ENCODE measurements at places on chromosomes 5 and 9.

DNA sequence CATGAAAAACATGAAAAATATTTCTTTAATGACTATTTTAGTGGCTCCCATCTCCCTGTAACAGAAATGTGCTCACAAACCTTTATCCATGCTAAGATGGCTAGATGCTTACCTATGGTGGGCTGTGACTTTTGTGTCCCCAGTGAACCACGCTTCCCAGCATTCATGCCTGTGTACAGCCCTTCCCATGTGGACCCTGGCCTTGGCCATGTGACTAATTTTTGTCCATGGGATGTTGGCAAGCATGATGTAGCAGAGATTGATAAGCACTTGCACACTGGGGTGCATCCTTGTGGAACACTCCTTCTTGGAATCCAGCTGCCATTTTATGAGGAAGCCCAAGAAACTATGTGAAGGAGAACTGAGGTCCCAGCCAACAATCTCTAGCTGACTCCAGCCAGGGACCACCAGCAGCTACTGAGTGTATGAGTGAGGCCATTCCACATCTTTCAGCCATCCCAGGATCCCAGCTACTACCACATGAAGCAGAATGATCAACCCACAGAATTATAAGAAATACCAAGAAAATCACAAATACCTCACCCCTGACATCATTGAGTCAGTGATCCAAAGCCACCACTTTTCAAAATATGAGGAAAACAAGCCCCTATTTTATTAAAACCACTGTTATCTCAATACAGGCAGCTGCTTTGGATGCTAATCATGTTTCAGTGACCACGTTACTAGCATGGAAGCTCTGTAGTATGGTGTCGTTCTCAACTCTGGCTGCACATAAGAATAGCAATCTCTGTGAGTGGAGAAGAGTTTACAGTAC, 16.1 kb upstream of the RAI14 start:
- DNase-seq, result no peak

GRCh38 chr9:5840788-5841187, 7.9 kb upstream of the ERMP1 start:
- DNase-seq, result no peak

GRCh38 chr9:112218908-112219307, 43.8 kb upstream of the SUSD1 start:
- no peak for DNase-seq

DNA sequence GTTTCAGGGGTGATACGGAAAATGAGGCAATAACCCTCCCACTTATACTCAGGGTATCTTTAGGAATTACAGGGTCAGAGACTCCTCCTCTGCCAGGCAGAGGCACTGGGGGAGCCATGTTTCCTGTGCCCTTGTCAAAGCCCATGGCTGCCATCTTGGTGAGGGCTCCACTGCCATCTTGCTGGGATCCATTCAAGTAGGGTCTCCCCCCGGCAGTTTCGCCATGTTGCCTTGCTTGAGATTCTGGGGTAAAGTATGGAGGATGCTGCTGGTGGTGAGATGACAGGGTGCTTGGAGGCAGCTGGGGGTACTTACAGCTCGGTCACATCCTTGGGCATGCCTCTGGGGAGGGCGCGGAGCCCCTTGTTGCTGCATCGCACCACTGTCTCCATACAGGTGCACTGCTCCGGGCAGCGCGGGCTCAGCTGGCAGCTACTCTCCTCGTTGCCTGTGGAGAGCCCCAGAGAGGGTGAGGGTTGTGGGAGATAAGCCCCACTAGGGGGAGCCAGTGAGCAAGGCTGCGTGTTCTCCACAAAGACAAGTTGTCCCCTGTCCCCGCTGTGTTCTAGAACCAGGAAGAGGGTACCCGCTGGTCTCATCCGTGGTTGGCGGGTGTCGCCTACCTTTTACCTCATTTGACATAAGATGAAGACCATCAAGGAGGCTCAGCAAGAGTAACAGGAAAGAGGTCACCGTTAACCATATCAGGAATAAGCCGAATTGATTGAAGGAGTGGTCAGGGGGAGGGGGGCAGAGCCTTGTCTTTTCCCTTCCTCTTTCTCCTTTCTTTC, 169.0 kb upstream of the PANK3 start:
- DNase-seq, result no peak

DNA sequence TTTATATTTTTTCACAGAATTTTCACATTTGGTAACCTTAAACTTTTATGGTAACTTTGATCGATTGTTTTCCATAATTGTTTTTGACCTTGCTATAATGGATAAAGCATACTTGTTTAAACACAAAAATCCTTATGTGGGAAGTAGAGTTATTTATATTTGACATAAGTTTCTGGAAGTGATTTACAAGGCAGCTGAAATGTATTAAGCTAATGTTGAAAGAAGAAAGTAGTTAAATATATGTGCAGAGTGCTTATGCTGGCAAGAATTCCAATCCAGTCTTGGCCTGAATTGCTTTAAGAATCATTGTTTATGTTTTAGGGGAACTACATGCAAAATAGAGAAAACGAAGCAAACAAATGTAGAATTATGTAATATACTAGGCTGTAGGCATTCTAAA, 763.6 kb downstream of the TAF11L14 start:
- no peak for DNase-seq

- no peak for DNase-seq
Measured at GRCh38 chr5:174759091-174759490, 34.7 kb downstream of the MSX2 start.

GRCh38 chr9:131559421-131560000, 14.2 kb downstream of the PRRT1B start:
- DNase-seq, result no peak

DNA sequence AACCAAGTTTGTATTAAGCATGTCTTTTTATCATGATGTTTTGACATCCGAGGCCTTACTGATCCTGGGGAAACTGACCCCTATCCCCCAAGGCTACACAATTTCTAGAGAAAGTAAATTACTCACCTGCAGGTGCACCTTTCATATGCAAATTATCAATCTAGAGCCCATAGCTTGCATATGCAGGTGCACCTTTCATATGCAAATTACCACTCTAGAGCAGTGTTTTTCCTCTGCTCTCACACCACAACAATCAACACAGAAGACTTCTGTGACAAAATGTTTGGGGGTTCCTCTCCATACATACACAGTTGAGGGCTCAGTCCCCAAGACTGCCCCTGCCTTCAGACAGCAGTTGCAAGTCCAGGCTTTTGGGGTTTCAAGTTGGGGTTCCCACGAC, 203.7 kb upstream of the RORB start:
- DNase-seq, result no peak

DNA sequence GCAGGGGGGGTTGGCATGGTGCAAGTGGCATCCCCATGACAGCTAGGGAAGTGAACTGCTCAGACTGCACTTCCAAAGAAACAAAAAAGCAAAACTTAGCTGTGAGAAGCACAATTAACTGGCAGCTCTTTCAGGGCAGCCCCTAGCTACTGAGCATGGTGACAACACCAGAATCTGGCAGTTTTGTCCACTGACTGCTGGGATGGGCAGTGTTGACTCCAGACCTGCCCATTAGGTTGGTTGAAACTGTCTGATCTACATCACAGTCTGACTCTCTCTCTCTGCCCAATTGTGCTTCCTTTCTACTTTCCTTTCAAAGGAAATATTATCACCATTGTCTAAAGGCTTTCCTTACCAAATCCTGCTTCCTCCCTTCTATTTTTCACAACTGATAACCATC, 12.5 kb upstream of the RAD23B start:
- no peak for DNase-seq

DNA sequence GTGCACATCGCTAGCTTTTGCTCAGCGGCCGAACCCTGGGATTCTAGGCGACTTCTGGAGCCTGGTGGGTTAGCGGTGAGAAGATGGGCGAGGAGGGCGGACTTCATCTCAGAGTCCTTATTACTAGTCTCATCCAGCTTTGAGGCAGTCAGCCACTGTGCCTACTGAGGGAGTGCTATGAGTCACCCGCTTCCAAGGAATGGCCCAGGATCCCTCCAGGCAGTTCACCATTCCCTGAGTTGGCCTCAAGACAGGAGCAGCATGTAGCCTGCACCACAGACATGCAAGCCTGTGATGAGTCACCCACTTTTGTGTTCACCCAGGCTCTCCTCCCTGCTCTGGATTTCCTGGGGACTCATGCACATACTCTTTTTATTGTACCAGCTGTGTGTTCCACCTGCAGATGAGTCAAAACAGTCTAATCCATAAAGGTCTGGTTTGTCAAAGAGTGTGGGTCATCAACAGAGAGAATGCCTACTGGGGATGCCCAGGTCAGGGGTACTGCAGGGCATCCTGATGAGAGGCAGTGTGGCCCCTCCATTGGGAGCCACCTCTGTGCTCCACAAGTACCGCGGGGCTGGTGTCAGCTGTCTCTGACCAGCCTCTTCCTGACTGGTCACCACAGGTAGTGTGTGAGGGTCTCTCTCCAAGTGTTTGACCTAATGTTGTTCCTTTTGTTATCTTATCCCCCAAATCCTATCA, 20.2 kb downstream of the SLC22A5 start:
- no peak for DNase-seq
